ENCODE measurements at places on chromosomes 5 and 9.

DNA sequence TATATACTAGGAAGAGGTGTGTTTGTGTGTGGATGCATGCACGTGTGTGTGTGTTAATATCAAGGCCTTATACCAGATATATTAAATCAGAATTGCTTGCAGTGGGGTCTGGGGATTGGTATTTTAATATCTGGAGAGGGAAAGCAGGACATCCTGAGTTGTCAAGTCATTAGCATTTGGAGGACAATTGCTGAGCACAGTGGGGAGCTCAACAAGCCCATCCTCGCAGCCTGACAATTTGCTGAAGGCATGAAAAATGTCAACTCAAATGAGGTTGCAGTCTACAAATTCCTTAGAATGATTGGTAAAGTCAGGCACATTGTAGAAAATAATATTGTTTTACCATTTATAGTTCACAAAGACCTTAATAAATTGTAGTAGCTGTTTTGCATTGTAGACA is 627.4 kb downstream of the LRRC70 start:
- no peak for DNase-seq

GRCh38 chr5:2740051-2740875 is 11.2 kb downstream of the IRX2 start:
- no peak for DNase-seq

DNA sequence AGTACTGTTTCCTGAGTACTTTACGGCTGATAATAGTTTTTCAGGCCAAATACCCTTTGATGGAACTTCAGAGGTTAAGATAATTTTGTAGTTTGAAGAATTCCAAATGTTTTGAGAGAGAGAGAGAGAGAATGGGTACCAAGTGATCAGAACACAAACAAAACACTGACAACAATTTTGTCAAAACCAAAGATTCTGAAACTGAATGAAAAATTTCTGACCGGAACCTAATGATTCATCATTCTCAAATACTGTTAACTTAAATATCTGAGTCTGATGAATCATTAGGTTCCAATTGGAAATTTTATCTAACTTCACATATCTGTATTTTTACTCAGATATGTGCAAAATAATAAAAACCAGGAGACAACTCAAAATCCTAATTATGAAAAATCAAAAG is 4.0 kb downstream of the LMBRD2 start:
- DNase-seq = no peak

DNA sequence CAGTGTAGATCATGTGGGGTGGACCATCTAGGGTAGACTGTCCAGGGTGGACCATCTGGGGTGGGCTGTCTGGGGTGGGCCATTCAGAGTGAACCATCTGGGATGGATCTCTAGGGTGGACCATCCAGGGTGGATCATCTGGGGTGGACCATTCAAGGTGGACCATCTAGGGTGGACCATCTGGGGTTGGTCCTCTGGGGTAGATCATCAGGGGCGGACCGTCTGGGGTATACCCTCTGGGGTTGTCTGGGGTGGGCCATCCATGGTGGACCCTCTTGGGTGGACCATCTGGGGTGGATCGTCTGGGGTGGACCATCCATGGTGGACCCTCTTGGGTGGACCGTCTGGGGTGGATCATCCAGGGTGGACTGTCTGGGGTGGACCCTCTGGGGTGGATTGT is 64.3 kb downstream of the KCNT1 start:
- DNase-seq = no peak

DNA sequence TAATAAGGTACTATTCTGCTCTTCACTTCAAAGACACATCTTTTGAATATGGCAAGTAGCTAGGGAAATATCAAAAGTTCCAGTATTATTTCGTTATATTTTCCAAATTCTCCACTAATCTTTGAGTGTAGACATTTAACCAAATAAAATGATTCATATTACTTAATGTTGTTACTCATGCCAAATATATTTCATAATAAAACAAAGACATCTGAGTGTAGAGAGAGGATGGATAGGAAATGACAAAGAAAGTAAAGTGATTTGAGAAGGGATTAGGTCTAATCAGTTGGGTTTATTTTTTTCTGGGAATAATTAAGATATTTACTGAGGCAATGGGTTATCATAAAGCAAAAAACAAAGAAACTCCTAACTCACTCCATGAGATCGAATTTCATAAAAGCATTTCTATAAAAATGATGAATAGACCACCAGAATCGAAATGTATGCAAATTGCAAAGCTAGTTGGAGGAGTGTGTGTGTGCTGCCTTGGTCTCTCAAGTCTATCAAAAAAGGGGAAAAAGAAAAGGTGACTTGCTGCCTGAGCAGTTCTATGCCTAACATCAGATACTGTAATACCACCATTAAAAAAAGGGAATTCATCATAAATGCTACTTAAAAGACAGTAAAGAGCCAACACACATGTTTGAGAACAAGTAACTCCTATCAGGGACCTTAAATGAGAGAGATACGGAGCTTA is 255.5 kb downstream of the PDE4D start:
- DNase-seq = no peak

- no peak for DNase-seq
Measured at GRCh38 chr5:83101514-83101913, 24.2 kb downstream of the XRCC4 start.

DNA sequence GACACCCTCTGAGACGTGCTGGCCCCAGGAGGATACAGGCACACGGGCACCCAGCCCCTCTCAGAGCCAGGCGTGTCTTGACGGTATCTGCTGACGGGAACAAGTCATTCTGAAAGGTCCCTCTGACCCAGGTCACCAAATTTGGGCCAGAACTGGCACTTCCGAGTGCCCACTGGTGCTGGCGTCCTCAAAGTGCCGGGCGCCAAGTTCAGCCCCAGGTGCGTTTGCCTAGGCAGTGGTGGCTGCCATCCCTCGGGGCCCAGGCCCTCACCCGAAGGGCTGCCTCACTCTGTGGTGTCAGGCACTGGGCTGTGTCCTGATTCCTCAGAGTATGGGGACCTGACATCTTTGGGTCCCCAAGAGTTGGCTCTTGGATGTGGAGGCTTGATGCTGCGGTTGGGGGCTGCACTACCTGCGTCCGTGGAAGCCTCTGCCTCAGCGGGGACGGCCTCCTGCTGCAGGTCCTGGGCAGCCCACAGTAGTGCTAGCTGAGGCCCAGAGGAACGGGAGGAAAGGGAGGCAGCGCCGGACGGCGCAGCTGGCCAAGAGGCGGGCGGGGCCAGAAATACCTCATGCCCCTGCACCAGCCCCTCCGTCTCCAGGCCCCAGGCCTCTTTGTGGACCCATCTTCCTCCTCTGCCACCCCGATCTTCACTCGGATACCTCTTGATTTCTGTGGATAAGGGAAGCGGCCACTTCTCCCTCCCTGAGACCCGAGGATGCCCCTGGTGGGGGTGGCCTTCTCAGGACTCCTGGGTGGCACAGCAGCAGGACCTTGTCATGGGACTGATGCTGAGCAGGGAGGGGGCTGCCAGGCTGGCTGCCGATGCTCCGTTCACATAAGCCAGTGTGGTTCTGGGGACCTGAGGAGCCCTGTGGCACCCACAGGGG is 109.4 kb upstream of the LMX1B start:
- DNase-seq = no peak
